ENCODE measurements at places on chromosomes 7 and 10. TPM values are rescaled to one million over a fixed set of nuclear protein-coding genes. Genes with fewer than 3 reads are reported as not detected.

DNA sequence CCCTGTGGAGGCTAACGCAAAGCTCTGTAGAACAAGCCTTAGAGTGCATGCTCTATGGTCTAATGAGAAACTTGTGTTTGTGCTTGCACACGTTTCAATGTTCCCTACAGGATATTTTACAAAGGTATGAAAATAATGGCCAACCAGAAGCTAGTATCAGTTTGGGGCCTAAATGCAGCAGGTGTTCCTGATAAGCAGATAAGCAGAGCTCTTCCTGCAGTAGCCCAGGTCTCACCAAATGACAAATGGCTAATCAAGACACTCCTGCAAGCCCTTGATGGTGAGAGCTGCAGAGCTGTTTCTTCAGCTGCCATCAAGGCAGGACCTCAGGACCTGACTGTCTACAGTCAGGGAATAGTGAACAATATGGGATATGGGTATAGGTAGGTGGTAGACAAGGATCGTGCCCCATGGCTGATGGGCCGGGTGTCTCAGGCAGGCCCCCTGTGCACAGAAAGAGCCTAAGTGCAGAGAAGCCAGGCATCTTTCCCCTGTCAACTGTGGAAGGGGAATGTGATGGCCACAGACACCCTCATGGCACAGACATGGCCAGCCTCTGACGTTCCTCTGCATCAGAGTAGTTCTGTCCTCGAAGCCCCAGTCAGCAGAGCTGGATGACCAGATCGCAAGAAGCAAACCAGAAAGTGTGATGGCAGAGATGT is 23.2 kb upstream of the RASSF4 start:
- no peak overlapping the region for H3K27ac ChIP-seq
- H3K4me3 ChIP-seq = no peak overlapping the region

- H3K27me3 ChIP-seq = no peaks in the 10 kb centered on the region
- no peaks in the 10 kb centered on the region for H3K36me3 ChIP-seq
- DNase-seq = no peak
- peaks cover 14% of the 10 kb centered on the region for H3K4me1 ChIP-seq
- H3K27ac ChIP-seq = no peak overlapping the region
- H3K4me3 ChIP-seq = peak overlapping the region; percentile 86
Observed at GRCh38 chr10:6146013-6146785, 56.5 kb upstream of the PFKFB3 start.

- H3K27me3 ChIP-seq = no peaks in the 10 kb centered on the region
- no peaks in the 10 kb centered on the region for H3K36me3 ChIP-seq
- no peaks in the 10 kb centered on the region for H3K4me1 ChIP-seq
- peak; percentile 81 for DNase-seq
Observed at GRCh38 chr10:24360282-24361127, 151.6 kb downstream of the KIAA1217 start.

The TMEM236 gene
- polyA plus RNA-seq = 0.51 TPM

The FGL2 gene
- 0.57 TPM for polyA plus RNA-seq

The TUBAL3 gene
- polyA plus RNA-seq = not detected

The GBX1 gene
- polyA plus RNA-seq = not detected

DNA sequence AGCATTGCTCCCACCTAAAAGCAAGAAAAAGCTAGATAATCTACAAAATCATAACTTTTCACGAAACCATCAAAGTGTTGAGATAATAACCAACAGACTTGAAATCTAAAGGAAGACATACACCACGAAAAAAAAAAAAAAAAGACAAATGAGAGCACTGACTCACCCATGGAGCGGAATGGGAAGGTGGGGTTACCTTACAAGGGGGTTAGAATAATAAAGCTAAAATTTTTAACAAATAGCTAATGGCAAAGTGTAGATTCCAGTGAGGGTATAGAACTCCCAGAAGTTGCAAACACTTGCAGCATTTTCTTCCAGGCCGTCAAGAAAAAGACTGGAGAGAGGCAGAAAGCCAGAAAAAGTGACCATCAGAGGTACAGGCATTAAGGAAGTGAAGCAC is 27.2 kb downstream of the IPMK start:
- no peak for DNase-seq
- H3K27me3 ChIP-seq = no peaks in the 10 kb centered on the region
- no peak overlapping the region for H3K4me3 ChIP-seq
- no peaks in the 10 kb centered on the region for H3K4me1 ChIP-seq
- H3K27ac ChIP-seq = no peak overlapping the region

The TAS2R41 gene
- not detected for polyA plus RNA-seq

GRCh38 chr7:49229246-49229645 is 304.9 kb downstream of the CDC14C start:
- no peaks in the 10 kb centered on the region for H3K4me1 ChIP-seq
- no peaks in the 10 kb centered on the region for H3K36me3 ChIP-seq
- no peak overlapping the region for H3K4me3 ChIP-seq

DNA sequence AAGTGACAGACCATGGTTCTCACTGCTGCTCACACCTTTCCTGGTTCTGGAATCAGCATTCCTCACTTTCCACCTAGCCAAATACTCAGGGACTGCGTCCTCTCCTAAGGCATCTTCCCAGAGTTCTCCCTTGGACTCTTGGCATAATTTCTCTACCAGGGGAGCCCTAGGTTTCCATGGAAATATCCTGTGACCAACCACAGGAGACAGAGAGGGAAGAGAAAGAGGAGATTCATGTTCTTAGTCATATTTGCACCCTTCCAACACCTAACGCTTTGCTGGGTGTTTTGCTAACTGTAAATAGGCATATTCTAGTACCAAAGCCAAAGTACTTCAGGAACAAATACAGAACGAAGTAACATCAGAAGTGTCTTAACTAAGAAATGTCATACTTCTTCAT is 28.6 kb downstream of the DENND11 start:
- no peaks in the 10 kb centered on the region for H3K36me3 ChIP-seq
- no peak overlapping the region for H3K4me3 ChIP-seq
- H3K27ac ChIP-seq = no peak overlapping the region
- DNase-seq = no peak
- no peaks in the 10 kb centered on the region for H3K4me1 ChIP-seq

- DNase-seq = peak; percentile 9
- H3K4me1 ChIP-seq = peaks cover 17% of the 10 kb centered on the region
- peak overlapping the region; percentile 53 for H3K4me3 ChIP-seq
- H3K27ac ChIP-seq = peak overlapping the region; percentile 74
- H3K27me3 ChIP-seq = no peaks in the 10 kb centered on the region
- no peaks in the 10 kb centered on the region for H3K36me3 ChIP-seq
Observed at GRCh38 chr7:87345962-87346371, 503 bp downstream of the CROT start.

DNA sequence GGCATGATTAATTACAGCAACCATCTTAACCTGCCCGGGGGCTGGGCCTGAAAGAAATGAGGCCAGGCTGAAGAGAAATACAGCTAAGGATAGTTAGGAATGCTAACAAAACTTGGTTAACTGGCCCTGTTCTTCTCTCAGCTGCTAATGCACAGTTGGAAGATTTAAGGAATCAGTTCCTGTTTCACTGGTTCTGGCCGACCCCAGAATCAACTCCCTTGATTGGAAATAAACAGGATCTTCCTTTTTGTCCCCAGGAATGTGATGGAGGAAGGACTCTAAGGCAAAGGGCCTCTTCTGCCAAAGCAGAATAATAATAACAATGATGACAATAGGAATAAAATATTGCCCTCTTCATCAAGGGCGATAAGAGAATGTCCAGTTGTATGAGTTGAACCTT is 3.5 kb upstream of the LRMDA start:
- H3K4me1 ChIP-seq = peaks cover 32% of the 10 kb centered on the region
- no peaks in the 10 kb centered on the region for H3K36me3 ChIP-seq
- DNase-seq = no peak
- H3K4me3 ChIP-seq = no peak overlapping the region
